Osteoblast (primary cell): ENCODE measurements at places on chromosomes 16 and 17. TPM values are rescaled to one million over a fixed set of nuclear protein-coding genes. Genes with fewer than 3 reads are reported as not detected.

Gene SULT1A1
- 1.8 and 2.9 TPM in 2 replicates for total RNA-seq

DNA sequence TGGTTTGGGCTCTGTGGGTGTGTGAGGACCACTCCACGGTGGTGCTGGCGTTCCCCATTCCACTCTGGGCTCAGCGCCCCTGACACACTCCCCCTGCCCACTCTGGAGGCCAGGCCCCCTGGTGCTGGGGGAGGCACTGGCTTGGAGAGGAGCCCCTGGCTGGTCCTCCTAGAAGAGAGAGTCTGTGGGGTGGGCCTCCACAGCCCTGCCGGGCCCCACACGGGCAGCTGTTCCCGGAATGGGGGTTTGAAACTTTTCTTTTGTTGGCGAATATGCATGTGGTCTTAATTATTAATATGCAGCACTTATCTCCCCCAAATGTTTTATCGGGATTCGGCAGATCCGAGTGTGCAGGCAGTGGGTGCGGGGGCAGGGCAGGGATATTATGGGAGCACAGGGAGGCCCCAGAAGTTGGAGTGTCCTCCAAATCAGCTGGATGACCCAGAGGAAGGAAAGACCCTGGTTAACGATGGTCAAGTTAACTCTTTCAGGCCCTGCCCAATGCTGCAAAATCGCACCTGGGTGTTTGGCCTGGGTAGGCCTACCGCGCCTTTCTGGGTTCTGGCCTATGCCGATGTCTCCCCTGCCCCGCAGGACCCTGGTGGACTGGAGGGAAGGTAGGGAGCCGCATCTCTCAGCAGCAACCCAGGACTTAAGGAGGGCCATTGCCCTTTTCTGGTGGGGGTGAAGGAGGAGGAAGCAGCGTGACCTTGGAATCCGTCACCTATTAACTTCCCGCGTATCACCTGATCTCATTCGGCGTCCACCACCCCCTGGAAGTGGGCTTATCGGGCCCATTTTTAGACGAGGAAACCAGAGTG is 36.0 kb downstream of the TMEM235 start:
- H3K36me3 ChIP-seq: no peaks in the 10 kb centered on the region
- no peak overlapping the region for H3K27ac ChIP-seq
- DNase-seq: peak; percentile 86
- no peaks in the 10 kb centered on the region for H3K4me1 ChIP-seq
- H3K27me3 ChIP-seq: peaks cover 41% of the 10 kb centered on the region

DNA sequence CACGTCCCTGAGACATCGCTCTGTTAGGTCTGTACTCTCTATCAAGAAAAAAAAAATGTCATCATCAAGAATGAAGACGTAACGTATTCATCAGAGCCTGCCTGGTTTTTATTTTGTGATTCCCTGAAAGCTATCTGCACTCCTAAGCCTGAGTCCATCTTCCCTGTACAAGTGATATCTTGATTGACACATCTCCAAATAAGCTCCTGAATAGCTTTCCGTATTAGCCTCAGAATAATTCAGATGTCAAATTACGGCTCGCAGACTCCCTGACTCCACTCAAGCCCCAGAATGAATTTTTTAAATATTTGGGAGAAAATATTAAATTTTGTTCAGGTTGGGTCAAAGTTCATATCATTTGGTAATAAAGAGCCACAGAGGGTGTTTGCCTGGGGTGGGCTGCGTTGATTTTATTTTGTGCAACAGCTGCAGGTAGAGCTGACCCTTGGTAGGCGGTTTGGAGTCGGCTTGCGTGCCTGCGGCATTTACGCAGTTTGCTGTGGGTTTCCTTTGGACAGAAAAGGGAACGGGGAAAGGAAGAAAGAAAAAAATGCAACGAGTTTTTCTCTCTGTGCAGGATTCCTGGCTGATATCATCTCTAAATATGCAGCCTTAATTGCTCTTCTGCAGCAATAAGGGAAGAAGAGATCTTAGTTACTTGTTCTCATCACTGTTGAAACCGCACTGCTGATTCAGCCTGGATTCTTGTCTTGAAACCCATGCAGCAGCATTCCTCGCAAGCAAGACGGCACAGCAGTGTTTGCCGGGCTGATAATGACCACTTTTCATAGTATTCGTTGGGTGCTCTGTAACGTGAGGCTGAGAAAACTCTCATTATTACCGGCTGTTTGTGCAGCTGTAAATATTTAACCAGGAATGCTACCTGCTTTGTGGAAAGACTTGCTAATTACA is 114.7 kb downstream of the IRX3 start:
- H3K27ac ChIP-seq: no peak overlapping the region
- H3K27me3 ChIP-seq: peaks cover 6% of the 10 kb centered on the region
- peaks cover 12% of the 10 kb centered on the region for H3K4me1 ChIP-seq
- peak; percentile 74 for DNase-seq

Gene ZNF207
- 131 and 144 TPM in 2 replicates for total RNA-seq

Gene DBNDD1
- total RNA-seq: 0.29 and 1.1 TPM in 2 replicates

DNA sequence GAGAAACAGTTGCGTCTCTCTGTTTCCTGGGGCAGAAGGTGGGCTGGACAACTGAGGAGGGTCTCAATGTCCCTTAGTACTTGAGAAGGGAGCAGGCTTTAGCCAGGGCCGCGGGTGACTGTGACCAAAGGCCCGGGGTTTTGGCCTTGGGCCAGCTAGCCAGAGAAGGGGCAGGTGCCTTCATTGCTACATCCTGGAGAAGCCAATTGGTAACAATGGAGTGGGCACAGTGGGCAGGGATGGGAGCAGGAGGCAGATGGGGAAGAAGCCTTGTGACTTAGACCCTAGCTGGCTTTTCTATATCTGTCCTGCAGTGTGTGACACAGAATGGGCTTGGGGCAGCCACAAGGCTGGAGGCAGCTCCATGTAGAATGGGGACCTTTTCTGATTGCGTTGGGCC is 46.0 kb downstream of the CLEC16A start:
- peaks cover 22% of the 10 kb centered on the region for H3K36me3 ChIP-seq
- H3K27me3 ChIP-seq: no peaks in the 10 kb centered on the region
- DNase-seq: no peak
- no peak overlapping the region for H3K4me3 ChIP-seq

- no peak for DNase-seq
- H3K27me3 ChIP-seq: no peaks in the 10 kb centered on the region
- no peak overlapping the region for H3K4me3 ChIP-seq
- H3K4me1 ChIP-seq: no peaks in the 10 kb centered on the region
- H3K36me3 ChIP-seq: no peaks in the 10 kb centered on the region
These were observed 23.9 kb downstream of the C17orf67 start for GRCh38 chr17:56809820-56810179.

DNA sequence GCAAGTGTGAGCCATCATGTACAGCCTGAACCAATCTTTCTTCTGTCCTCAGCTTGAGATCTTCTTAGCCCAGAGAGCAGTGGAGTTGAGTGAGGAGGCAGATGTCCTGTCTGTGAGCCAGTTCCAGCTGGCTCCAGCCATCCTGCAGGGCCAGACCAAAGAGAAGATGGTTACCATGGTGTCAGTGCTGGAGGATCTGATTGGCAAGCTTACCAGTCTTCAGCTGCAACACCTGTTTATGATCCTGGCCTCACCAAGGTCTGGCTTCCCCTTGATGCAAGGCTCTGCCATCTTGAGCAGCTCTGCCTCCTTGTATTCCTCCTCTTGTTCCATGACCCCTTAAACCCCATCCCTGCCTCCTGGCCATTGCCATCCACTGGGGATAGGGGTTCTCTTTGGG is 9.6 kb downstream of the CDK5RAP3 start:
- no peak overlapping the region for H3K27ac ChIP-seq
- H3K36me3 ChIP-seq: peaks cover 58% of the 10 kb centered on the region
- DNase-seq: peak; percentile 14
- no peak overlapping the region for H3K4me3 ChIP-seq
- no peaks in the 10 kb centered on the region for H3K27me3 ChIP-seq

DNA sequence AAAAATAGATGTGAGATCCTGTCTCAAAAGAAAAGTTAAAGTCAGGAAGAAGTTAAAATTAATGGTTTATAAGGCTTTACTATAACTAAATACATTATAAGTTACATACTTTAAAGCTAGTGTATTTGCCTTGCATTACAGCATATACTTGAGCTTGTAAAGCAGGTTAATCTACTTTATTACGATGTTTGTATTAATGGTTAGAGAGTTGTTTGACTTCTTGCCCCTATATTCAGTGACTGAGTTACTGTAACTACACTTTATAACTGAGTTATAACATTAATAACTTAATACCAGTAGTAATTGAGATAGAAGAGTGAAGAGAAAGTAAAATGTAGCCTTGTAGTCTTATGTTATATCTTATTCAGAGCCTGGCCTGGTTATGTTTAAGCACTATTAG is 22.9 kb downstream of the CLTC start:
- no peaks in the 10 kb centered on the region for H3K27me3 ChIP-seq
- H3K27ac ChIP-seq: no peak overlapping the region
- peaks cover 33% of the 10 kb centered on the region for H3K4me1 ChIP-seq
- peaks cover 42% of the 10 kb centered on the region for H3K36me3 ChIP-seq
- DNase-seq: no peak
- H3K4me3 ChIP-seq: no peak overlapping the region

- H3K4me1 ChIP-seq: no peaks in the 10 kb centered on the region
- no peaks in the 10 kb centered on the region for H3K27me3 ChIP-seq
- no peaks in the 10 kb centered on the region for H3K36me3 ChIP-seq
- H3K27ac ChIP-seq: no peak overlapping the region
- peak; percentile 94 for DNase-seq
These were observed 51.3 kb downstream of the ZFP90 start for GRCh38 chr16:68590201-68590994.

- no peak overlapping the region for H3K4me3 ChIP-seq
- peaks cover 21% of the 10 kb centered on the region for H3K36me3 ChIP-seq
- no peaks in the 10 kb centered on the region for H3K27me3 ChIP-seq
- DNase-seq: peak; percentile 66
- H3K4me1 ChIP-seq: peaks cover 1% of the 10 kb centered on the region
- no peak overlapping the region for H3K27ac ChIP-seq
These were observed 6.4 kb downstream of the TK2 start for GRCh38 chr16:66543541-66543940.

Gene CA5A
- not detected in 2 replicates for total RNA-seq

DNA sequence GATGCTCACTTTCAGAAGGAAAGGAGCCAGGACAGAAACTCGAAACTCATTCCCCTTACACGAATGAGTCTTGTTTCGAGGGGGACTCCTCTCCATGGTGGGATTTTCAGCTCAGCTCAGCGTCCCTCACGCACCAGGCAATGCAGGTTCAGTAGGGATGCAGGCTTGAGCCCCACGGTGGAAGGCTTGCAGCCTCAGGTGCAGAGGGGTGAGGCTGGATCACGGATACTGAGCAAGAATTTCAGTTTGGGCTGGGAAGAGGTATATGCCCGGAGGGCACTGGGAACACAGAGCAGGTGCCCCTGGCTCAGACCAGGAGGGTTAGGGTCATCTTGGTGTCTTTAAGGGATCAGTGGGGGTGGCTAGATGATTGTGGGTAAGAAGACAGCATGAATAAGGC is 344.9 kb upstream of the TNRC6C start:
- H3K4me1 ChIP-seq: peaks cover 9% of the 10 kb centered on the region
- H3K36me3 ChIP-seq: no peaks in the 10 kb centered on the region
- no peak overlapping the region for H3K4me3 ChIP-seq
- H3K27ac ChIP-seq: no peak overlapping the region
- H3K27me3 ChIP-seq: peaks cover 16% of the 10 kb centered on the region

Gene MSLN
- under 0.01 and 1.2 TPM in 2 replicates for total RNA-seq

DNA sequence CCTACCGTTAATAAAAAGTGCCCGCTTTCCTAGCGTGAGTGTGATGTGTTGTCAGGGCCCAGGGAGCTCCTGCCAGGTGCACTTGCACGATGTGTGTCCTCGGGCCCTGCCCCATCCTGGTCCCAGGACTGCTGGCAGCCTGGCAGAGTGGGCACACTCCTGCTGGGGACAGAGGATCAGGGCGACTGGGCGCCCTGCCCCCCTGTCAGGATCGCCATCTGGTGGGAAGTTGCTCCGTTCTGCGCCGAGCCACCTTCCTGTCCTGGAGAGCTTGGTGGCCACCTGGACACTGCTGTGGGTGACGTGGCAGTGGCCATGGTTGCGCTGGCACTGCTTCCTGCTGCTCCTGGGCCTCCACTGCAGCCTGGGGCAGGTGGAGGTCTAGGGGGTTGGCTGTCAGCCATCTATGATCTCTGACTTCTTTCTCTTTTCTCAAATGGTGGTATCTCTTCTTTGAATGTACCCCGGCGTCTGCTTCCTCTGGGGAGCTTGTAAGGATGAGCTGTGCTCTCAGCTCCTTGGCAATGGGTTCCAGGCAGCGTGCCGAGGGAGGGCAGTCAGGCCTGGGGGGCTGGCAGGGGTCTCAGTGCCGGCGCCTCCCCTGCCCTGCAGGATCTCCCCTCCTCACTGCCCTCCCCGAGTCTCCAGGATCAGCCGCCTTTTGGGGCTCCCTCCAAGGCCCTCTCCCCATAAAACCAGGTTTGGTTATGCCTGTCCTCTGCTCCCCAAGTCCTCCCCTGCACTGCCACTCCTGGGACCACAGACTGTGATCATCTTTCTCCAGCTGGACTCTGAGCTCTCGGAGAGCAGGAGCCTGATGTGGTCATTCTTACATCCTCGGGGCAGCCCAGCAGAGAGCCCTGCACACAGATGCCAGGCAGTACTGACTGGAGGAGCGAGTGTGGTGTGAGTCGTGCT is 76.9 kb downstream of the AMFR start:
- H3K27me3 ChIP-seq: no peaks in the 10 kb centered on the region
- H3K4me1 ChIP-seq: no peaks in the 10 kb centered on the region
- H3K27ac ChIP-seq: no peak overlapping the region
- peak; percentile 85 for DNase-seq

- no peaks in the 10 kb centered on the region for H3K36me3 ChIP-seq
- H3K27ac ChIP-seq: no peak overlapping the region
- peak; percentile 75 for DNase-seq
- peak overlapping the region; percentile 16 for H3K4me3 ChIP-seq
- peaks cover 31% of the 10 kb centered on the region for H3K4me1 ChIP-seq
These were observed 23.1 kb downstream of the CREBBP start for GRCh38 chr16:3857189-3858043.

DNA sequence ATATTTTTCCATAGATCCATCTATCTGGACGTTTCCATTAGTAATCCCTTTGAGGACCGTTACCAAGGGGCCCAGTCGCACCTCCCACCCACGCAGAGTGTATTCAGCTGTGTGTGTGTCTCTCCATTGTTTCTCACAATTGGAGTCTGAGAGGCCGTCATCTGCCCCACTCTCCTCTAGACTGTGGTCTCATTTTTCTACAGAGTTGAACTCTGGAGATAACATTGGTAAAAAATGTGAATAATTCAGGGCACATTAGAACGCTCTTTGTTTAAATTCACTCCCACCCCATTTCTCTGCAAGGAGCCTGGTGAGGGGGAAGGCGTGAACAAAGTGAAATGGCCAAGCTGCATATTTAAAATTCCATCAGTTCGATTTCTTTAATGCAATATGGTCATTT is 333.1 kb upstream of the MAF start:
- no peak overlapping the region for H3K4me3 ChIP-seq
- no peaks in the 10 kb centered on the region for H3K4me1 ChIP-seq
- H3K36me3 ChIP-seq: no peaks in the 10 kb centered on the region
- no peak overlapping the region for H3K27ac ChIP-seq
- no peak for DNase-seq

Gene HSD17B1
- 1.1 and 1.5 TPM in 2 replicates for total RNA-seq

GRCh38 chr17:41215681-41216080 is 10.8 kb upstream of the KRTAP9-2 start:
- no peaks in the 10 kb centered on the region for H3K27me3 ChIP-seq
- no peaks in the 10 kb centered on the region for H3K36me3 ChIP-seq
- H3K27ac ChIP-seq: no peak overlapping the region

- H3K36me3 ChIP-seq: no peaks in the 10 kb centered on the region
- no peak overlapping the region for H3K27ac ChIP-seq
- H3K4me1 ChIP-seq: no peaks in the 10 kb centered on the region
- H3K4me3 ChIP-seq: no peak overlapping the region
These were observed 3.6 kb upstream of the KRTAP9-7 start for GRCh38 chr17:41271858-41272257.

Gene PPM1E
- under 0.01 TPM in 2 replicates for total RNA-seq
